ENCODE measurements at places on chromosomes 11 and 22. TPM values are rescaled to one million over a fixed set of nuclear protein-coding genes. Genes with fewer than 3 reads are reported as not detected.

The ROM1 gene
- total RNA-seq = 1.8 TPM

The APOBEC3B gene
- 4.9 TPM for total RNA-seq

The HEPHL1 gene
- not detected for total RNA-seq

The APOL4 gene
- total RNA-seq = 15.0 TPM

The SMIM35 gene
- total RNA-seq = not detected

DNA sequence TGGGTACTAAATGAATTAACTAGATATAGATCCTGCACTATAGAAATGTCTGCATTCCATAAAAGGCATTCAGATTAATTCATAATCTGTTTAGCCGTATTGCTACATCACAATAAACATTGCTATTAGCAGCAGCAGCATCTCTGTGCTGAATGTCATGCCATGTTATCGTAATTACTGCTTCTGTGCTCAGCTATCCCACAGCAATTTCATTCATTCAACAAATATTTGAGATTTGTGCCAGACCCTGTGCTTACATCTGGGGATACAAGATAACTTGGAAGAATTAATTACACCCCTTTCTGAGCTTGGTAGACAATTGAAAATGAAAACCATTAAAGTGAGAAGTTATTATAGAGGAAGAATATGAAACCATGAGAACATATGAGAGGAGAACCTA lies 185.8 kb upstream of the C11orf87 start:
- H3K27ac ChIP-seq = no peak overlapping the region
- no peaks in the 10 kb centered on the region for H3K4me1 ChIP-seq
- H3K36me3 ChIP-seq = no peaks in the 10 kb centered on the region
- no peak for DNase-seq
- no peak overlapping the region for H3K4me3 ChIP-seq
- peaks cover 11% of the 10 kb centered on the region for H3K27me3 ChIP-seq

DNA sequence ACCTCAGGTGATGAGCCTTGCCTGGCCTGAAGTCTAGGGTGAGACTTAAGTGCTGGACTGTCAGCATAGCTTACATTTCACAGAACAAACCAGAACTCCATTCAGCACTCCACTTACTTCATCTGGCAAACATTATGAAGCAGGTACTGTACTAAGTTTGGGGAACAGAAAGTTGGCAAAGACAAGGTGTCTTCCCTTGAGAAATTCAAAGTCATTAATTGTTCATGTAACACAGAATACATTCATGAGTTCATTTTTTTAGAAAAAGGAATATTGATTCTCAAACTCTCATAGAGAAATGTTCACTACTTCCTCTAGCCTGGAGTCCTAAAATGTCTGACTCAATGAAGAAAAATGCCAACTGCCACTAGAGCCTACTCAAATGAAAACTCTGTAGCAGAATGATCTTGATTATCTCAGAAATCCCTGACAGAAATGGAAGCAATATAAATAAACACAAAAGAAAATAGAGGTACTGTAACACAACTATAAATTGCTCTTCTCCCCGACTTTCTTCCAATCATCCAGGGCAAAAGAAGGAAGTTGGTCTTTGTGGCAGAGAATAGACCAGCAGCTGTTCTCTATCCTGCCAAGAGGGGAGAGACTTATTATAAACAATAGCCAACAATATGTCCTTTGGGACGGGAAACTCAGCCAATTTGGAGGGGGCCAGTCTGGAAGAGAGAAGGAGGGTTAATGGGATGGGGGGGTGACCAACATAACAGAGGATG lies 129.2 kb upstream of the MTMR2 start:
- H3K4me1 ChIP-seq = peaks cover 73% of the 10 kb centered on the region
- no peaks in the 10 kb centered on the region for H3K36me3 ChIP-seq
- no peak for DNase-seq
- no peaks in the 10 kb centered on the region for H3K27me3 ChIP-seq
- peak overlapping the region; percentile 93 for H3K27ac ChIP-seq

DNA sequence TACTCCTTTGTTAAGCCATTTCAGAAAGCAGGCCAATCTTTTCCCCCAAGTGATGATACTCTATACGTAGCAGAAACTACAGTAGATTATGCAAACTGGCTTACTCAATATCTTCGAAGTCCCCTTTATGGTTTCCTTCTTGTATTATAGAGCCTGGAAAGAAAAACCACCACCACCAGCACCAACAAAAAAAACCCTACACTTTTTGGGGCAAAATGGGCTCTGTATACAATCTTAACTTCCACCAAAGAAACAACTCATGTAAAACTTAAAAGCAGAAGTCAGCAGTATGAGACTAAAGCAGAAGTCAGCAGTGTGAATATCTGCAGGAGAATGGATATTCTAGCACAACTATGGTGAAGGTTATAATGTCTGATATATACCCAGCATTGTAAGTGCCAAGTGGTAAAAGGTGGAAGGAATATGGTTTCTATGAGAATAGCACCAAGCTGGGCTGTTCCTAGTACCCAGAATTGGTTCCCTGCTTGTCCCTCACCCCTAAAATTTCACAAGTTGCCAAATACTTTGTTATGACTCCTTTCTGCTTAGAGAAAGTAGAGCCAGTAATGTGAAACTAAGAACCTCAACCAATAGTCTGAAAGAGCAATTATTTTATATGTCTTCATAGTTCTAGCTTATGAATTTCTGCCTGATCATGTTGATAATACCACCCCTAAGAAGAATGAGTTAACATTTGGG lies 252.1 kb downstream of the SBF2 start:
- H3K27ac ChIP-seq = no peak overlapping the region
- peaks cover 27% of the 10 kb centered on the region for H3K36me3 ChIP-seq
- no peak overlapping the region for H3K4me3 ChIP-seq
- no peaks in the 10 kb centered on the region for H3K27me3 ChIP-seq

DNA sequence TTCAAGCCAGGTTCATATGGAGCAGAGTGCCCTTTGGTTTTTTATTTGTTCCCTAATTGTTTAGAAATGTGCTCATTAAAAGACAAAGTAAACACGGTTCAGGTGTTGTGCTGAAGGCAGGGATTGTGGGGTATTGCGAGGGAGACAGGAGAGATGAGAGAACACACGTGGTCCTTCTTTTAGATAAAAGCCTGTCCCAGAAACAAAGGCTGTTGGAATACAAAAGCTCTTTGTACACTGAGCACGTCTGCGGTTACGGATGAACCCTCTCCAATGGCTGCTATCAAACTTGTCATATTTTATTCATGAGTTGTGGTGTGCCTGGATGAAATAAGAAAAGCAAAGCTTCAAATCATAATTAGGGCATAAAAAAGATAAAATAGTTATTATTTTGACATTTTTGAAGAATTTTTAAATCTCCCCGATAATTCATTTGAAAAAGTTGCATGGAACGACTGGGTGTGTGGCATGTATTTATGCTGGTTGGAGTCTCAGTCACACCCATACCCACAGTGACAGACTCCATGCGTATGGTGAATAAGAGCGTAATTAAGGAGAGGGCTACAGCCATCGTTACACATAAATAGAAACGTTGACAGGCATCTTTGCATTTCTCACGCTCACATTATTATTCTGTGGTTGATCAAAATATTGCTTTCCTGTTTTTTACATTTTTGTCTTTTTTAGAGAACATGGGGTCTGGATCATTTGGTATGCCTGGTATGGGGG lies 92.9 kb downstream of the NELL1 start:
- no peaks in the 10 kb centered on the region for H3K36me3 ChIP-seq
- no peak for DNase-seq
- no peaks in the 10 kb centered on the region for H3K4me1 ChIP-seq
- H3K27ac ChIP-seq = no peak overlapping the region

DNA sequence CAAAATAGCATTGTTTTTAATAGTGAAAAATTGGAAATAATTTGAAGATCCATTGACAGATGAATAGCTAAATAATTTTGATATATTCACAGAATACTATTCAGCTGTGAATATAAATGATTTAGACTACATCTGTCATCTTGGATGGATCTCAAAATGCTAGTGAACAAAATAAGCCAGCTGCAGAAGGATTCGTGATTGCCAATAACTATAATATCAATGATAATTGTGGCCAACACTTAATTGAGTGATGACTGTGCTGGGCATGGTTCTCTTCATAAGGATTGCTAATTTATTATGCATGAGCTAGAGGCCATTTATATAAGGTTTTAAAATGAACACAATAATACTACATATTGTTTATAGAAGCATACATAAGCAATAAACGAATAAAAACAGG lies 60.4 kb downstream of the CTTN start:
- H3K27me3 ChIP-seq = no peaks in the 10 kb centered on the region
- DNase-seq = no peak
- no peak overlapping the region for H3K4me3 ChIP-seq
- no peak overlapping the region for H3K27ac ChIP-seq
- no peaks in the 10 kb centered on the region for H3K36me3 ChIP-seq

- DNase-seq = no peak
- no peaks in the 10 kb centered on the region for H3K27me3 ChIP-seq
- H3K4me3 ChIP-seq = no peak overlapping the region
- H3K4me1 ChIP-seq = no peaks in the 10 kb centered on the region
- no peak overlapping the region for H3K27ac ChIP-seq
- peaks cover 20% of the 10 kb centered on the region for H3K36me3 ChIP-seq
These were observed 25.1 kb downstream of the NUP50 start for GRCh38 chr22:45188779-45189178.

DNA sequence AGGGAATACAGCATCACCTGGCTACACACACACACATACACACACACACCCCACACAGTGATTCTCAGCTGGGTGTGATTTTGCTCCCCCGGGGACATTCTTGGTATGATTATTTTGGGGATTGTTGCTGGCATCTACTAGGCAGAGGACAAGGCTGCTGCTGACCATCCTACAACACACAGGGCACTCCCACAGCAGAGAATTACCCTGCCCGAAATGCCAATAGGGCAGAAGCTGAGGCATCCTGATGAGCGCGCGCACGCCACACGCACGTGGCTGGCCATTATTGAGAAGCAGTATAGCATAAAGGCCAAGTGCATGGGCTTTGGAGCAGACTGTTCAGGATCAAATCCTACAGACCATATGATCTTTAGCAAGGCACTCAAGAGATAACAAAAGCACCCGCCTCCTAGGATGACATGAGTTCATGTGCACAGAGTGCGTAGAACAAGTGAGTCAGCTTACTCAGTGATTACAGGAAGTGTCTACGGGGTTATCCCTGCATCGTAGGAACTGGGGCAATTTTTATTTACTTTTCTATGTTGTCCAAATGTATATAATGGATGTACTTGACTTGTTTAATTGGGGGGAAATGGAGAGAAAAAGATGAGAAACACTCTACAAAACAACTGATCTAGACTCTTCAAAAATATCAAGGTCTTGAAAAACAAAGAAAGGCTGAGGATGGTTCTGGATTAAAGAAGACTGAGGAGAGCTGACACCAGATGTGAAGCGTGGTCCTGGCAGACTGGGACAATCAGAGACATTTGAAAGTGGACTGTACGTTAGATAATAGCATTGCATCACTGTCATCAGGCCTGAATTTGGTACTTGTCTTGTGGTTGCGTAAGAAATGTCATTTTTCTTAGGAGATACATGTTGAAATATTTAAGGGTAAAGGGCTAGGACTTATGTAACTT lies 7.2 kb upstream of the EHD1 start:
- peak overlapping the region; percentile 22 for H3K27ac ChIP-seq
- DNase-seq = no peak
- no peaks in the 10 kb centered on the region for H3K36me3 ChIP-seq
- no peaks in the 10 kb centered on the region for H3K27me3 ChIP-seq
- peaks cover 33% of the 10 kb centered on the region for H3K4me1 ChIP-seq

GRCh38 chr11:128809128-128809527 lies 58.0 kb downstream of the KCNJ1 start:
- H3K4me1 ChIP-seq = peaks cover 3% of the 10 kb centered on the region
- H3K4me3 ChIP-seq = no peak overlapping the region
- no peak for DNase-seq
- no peak overlapping the region for H3K27ac ChIP-seq
- no peaks in the 10 kb centered on the region for H3K36me3 ChIP-seq

DNA sequence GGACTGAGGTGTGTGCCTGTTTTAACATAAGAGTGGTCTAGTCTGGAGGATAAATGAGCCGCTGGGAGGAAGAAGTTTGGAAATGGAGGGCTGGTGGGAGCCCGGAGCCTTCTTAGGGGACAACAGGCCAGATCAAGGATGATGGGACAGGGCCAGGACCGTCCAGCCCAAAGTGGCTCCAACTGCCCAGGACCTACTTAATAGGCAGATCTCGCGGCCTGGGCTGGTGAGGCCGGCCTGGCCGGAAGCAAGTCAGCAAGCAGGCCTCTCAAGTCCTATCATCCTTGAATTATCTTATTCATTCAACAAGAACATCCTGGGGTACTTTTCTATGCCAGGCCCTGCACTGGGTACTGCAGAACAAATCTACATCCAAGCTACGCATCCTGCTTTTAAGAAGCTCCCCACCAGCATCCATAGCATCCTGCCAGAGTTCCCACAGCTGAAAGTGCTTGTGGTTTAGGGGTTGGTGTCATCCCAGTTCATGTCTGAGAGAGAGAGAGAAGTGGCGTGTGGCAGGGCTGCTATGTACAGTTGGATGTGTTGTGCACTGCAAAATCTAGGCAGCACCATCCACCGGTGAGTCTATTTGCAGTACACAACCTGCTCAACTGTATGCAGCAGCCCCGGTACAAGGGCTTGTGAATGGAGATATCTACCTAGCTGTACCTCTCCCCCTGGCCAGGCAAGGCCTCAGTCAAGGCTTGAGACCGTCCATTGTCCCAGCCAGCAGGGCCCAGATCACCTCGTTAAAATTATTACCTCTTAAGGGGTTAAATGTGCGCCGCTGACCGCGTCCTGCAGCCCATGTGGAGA lies 82.1 kb downstream of the FBLN1 start:
- no peak for DNase-seq
- peak overlapping the region; percentile 27 for H3K27ac ChIP-seq

GRCh38 chr11:62860835-62861563 lies 19.7 kb upstream of the SLC3A2 start:
- H3K4me3 ChIP-seq = peak overlapping the region; percentile 15
- no peaks in the 10 kb centered on the region for H3K27me3 ChIP-seq
- no peak for DNase-seq
- no peaks in the 10 kb centered on the region for H3K36me3 ChIP-seq
- H3K4me1 ChIP-seq = peaks cover 65% of the 10 kb centered on the region

DNA sequence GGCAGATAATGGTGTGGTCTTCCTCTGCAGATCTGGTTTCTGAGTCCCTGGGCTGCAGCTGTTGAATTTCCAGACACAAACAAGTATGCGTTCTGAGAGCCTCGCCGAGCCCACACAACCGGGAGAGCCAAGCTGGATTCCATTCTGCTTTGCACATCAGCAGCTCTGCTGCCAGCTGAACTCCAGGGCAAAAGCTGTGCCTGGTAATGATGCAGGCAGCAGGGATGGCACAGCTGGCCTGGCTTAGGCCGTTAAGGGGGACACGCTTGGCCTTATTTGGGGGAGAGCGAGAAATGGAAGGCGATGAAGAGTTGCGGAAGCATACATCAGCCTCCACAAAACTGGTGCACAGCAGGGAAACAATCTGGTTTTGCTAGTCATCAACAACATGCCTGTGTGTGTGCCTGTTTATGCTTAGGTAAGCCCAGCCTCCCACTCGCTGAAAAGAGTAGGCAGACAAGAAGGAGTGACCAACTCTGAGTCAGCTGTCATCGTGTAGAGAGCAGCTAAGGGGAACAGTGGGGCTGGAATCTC lies 25.1 kb downstream of the ADAMTS8 start:
- H3K4me3 ChIP-seq = no peak overlapping the region
- no peak for DNase-seq
- peak overlapping the region; percentile 41 for H3K27ac ChIP-seq
- H3K27me3 ChIP-seq = peaks cover 26% of the 10 kb centered on the region
- peaks cover 32% of the 10 kb centered on the region for H3K4me1 ChIP-seq

- no peak overlapping the region for H3K4me3 ChIP-seq
- DNase-seq = no peak
- peaks cover 3% of the 10 kb centered on the region for H3K4me1 ChIP-seq
- no peaks in the 10 kb centered on the region for H3K36me3 ChIP-seq
- H3K27me3 ChIP-seq = no peaks in the 10 kb centered on the region
These were observed 20.8 kb upstream of the CLNS1A start for GRCh38 chr11:77658213-77659013.

Data from mesothelial cell of epicardium (in vitro differentiated cells).